ENCODE measurements at places on chromosomes 6 and 20. TPM values are rescaled to one million over a fixed set of nuclear protein-coding genes. Genes with fewer than 3 reads are reported as not detected.

The TMEM244 gene
- 2.5 TPM for total RNA-seq

DNA sequence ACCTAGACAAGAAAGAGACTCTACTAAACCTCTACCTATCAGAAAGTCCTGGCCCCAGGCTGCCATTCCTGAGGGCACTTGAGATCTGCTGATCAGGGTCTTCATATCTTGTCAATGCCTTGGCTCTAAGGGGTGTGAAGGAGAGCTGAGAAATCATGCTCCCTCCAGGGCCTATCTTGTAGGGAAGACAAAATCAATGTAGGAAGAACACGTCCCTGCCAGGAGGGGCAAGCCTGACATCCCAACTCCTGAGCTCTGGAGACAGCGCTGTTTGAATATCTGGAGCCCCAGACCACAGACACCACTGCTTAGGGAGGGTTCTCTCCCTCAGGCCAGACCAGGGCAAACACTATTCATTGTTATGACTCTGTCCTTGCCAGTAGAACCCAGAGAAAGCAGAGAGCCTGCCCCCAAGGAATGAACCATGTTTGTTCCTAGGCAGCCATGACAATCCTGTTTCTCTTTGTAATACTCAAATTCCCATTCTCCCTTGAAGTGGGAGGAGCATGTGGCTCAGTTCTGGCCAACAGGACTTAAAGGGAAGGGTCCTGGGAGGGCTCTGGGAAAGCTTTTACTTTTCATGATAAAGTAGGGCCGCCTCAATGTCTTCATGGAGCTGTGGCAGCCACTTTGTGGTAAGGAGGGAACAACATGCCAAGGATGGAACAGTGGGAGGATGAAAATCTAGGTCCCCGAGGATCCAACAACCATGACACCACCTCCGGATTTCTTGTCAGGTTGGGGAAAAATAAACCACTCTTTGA is 1.8 kb upstream of the FASTKD5 start:
- no peak for DNase-seq

DNA sequence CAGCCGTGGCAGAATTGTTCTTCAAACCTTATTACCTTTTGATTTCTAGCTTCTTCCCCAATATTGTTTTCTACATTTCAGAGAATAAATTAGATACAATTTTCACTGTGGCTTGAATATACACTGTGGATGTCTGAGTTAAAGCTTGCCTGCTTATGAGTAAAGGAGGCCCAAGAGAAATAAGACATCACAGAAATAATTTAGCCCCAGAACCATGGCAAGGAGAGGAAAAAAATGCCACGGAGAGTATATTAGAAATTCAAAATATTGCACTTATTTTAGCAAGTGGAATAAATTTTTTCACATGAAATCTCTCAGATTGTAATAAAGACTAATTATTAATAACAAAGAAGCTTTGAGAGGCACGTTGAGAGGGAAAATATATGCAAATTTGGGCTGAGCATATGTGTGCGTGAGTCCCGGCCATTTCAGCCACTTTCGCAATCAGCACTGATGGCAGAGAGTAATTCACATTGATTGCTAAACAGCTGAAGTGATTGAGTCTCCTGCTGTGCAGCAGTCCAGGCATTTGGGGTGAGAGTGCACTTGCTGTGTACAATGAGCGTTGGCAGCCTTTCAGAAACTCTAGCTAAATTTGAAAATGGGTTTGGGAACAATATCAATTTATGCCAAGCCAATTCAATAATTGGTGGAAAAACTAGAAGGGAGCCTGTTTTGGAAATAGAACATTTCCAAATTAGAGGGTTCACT is 596.0 kb downstream of the EPM2A start:
- DNase-seq, result peak; percentile 5

DNA sequence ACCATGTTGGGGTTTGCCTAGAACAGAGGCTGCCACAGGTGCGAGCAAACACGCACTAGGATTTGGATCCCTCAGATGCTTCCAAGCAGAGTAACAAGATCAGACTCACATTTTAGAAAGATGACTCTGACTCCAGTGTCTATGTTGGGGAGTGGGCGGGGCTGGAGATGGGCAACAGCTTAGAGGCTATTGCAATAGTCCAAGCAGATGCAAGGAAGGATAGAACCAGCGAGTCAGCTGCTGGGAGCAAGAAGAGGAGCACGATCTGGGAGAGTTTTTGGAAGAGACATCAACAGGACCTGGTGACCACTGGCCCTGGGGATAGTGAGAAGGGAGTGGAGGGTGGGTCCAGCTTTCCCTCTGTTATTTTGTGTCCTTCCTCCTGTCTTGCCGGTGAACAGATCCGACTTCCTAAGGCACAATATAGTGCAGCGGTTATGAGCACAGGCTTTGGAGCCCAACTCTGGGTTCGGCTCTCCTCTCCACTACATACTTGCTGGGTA is 52.7 kb downstream of the FGD2 start:
- no peak for DNase-seq

DNA sequence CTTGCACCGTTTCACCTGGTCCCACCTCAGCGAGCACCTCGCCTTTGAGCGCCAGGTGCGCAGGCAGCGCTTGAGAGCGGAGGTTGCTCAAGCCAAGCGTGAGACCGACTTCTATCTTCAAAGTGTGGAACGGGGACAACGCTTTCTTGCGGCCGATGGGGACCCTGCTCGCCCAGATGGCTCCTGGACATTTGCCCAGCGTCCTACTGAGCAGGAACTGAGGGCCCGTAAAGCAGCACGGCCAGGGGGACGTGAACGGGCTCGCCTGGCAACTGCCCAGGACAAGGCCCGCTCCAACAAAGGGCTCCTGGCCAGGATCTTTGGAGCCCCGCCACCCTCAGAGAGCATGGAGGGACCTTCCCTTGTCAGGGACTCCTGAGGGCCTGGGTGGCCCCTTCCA is 1.5 kb downstream of the ABT1 start:
- DNase-seq, result no peak

DNA sequence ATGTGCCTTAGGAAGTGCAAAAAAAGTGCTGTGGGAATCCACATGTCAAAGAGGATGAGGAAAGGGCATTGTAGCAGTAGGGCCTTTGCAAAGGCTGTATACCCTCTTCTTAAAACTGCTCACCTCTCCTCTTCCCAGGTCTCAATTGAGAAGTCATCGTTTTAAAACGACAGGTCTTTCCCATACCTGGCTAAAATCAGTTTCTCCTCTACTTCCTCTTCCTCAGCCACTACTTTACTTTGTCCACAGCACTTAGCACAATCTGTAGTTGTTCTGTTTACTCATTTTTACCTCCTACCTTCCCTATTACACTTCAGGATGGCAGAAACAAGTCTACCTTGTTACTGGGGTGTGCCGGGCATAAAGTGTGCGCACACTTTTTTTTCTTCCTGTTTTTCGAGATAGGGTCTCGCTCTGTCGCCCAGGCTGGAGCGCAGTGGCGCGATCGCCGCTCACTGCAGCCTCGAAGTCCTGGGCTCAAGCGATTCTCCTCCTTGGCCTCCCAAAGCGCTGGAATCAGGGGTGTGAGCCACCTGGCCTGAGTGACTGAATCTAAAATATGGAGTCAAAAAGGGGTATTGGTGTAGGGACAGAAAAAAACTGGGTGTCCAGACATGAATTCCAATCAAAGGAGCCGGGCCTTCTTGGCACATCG is 9.8 kb upstream of the ELOVL5 start:
- no peak for DNase-seq

The TTI1 gene
- total RNA-seq, result 36.4 TPM

- no peak for DNase-seq
These were observed 9.4 kb upstream of the BMP7 start for GRCh38 chr20:57275813-57276212.

- DNase-seq, result no peak
These were observed 239.1 kb downstream of the THBS2 start for GRCh38 chr6:169014211-169015197.

DNA sequence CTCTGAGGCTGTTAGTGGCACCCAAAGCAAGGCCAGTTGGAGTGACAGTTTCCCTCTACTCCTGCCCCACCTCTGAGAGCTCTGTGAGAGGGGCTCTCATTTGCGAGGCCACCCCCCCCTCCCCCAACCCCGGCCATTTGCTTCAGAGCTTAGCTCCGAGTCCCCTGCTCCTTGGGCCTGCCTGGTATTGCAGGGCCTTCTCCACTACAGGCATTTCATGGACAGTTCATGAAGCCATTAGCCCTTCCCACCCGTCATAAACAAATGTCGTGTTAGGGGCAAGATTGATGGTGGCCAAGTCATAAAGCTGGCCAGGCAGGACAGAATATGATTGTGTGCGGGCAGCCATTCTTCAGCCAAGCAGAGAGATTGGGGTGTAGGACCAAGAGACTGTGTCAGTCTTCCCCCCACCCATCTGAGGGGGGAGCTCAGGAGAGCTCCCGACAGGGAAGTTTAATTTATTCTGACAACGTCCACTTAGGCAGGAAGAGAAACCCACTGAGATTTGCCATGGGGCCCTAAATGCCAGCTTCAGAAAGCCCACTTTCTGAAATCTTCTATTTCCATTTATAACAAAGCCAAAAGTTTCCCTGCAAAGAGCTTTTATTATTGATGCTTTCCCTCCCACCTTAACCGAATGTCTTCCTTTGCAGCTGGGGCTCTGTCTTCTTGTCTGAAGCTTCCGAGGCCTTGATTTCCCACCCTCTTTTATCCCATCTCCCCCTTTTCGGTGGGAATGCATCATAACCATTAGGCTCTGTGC is 7.2 kb downstream of the FOXC1 start:
- DNase-seq, result no peak

The COL21A1 gene
- total RNA-seq, result 0.39 TPM

DNA sequence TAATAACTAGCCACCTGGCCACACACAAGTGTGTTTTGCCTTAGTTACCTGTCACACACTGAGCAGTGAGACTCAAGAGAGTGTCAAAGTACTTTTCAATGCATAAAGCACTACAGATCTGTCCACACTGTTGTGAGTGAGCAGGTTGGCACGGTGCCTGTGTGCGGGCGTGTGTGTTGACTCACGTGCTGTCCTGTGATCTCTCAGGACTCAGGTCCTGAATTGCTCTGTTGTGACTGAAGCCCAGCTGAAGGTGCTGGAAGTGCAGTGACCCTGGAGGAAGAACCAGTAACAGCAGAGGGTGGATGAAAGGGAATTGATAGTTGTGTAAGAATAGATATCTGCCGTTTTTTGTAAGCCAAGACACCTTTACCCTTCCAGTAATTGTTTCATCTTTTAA is 18.3 kb downstream of the SLC16A10 start:
- peak; percentile 62 for DNase-seq

GRCh38 chr20:62910777-62911497 is 15.4 kb downstream of the DIDO1 start:
- no peak for DNase-seq

- DNase-seq, result peak; percentile 54
These were observed 45.8 kb downstream of the FOXP4 start for GRCh38 chr6:41591859-41592502.

The ZNF337 gene
- 12.3 TPM for total RNA-seq

The ECT2L gene
- not detected for total RNA-seq

GRCh38 chr6:3838992-3839867 is 9.9 kb upstream of the FAM50B start:
- peak; percentile 88 for DNase-seq

The PAK5 gene
- not detected for total RNA-seq

GRCh38 chr6:107495971-107496370 is 6.1 kb downstream of the SOBP start:
- DNase-seq, result no peak

The DSTN gene
- 541 TPM for total RNA-seq

DNA sequence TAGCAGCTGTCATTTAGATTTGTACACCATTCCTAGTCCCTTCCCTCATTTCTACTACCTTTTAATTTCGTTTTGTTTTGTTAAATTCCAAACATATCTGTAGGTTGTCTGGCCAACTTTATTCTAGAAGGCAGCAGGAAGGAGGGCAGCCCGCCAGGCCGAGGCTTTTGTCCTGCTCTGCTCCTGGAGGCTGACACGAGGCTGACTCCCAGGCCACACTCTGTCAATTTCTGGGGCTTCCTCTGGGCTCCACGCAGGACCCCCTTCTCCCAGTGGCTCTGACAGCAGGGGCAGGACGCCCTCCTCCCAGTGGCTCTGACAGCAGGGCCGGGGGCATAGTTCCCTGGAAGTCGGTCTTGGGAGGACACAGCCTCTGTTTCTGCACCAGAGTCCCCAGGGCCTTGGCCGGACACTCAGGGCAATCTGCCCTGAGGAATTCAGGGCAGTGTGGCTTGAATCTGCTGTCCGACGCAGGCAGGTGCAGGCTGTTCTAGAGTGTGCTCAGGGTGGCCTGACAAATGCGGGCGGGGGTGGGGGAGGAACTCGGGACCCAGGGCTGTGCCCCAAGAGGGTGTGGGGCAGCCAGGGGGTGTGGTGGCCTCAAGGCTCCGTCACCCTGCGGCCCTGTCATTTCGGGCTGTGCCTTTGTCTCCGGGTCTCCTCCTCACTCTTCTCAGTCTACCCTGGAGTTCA is 11.8 kb downstream of the SMOC2 start:
- DNase-seq, result no peak

The SLX4IP gene
- total RNA-seq, result 4.7 TPM

The ACTR5 gene
- total RNA-seq, result 13.6 TPM

- DNase-seq, result no peak
These were observed 256.9 kb downstream of the CDH26 start for GRCh38 chr20:60214901-60215815.

DNA sequence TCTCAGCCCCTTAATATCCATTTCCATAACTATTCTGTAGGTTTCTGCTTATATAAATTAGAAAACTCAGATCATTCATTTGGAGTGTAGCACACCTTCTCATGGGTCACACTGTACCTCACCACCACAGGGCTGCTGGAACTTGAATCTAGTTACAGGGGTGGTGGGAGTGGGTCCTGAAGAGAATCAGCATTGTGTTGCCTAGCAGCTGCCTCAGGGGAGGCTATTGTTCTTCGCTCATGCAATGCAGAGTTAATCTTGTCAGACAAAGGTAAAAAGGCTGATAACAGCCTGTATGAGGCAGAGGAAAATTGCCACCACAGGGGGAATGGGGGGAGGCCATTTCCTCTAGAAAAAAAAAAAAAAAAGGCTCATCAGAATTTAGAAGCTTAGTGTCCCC is 496.0 kb upstream of the ADGRB3 start:
- no peak for DNase-seq

- DNase-seq, result no peak
These were observed 91.2 kb downstream of the MAP3K5 start for GRCh38 chr6:136701045-136701444.

The KHDC3L gene
- not detected for total RNA-seq

The OGFR gene
- total RNA-seq, result 47.6 TPM

- no peak for DNase-seq
These were observed 19.1 kb downstream of the VSTM2L start for GRCh38 chr20:37922016-37922415.

DNA sequence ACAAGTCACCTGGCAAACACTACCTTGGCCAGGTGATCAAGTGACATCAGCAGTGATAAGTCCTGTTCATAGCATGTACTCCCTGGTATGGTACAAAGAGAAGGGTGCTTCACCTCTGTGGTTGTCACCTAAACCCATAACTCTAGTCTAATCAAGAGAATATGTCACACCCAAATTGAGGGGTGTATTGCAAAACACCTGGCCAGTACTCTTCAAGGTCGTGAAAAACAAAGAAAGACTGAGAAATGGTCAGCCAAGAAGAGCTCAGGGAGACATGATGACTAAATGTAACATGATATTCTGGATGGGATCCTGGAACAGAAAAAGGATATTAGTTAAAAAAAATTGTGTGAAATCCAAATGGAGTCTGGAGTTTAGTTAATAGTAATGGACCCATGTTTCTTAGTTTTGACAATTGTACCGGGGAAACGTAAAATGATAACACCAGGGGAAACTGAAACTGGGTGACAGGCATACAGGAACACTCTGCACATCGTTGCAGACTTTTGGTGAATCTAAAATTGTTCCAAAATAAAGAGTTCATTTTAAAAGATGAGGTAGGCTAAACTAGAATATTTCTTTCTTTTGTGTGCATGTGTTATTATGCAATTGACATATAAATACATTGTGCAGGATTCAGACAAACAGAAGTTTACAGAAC is 262.0 kb downstream of the CDC5L start:
- DNase-seq, result peak; percentile 47
